Endothelial cell (in vitro differentiated cells): ENCODE measurements at places on chromosomes 11 and 22.

DNA sequence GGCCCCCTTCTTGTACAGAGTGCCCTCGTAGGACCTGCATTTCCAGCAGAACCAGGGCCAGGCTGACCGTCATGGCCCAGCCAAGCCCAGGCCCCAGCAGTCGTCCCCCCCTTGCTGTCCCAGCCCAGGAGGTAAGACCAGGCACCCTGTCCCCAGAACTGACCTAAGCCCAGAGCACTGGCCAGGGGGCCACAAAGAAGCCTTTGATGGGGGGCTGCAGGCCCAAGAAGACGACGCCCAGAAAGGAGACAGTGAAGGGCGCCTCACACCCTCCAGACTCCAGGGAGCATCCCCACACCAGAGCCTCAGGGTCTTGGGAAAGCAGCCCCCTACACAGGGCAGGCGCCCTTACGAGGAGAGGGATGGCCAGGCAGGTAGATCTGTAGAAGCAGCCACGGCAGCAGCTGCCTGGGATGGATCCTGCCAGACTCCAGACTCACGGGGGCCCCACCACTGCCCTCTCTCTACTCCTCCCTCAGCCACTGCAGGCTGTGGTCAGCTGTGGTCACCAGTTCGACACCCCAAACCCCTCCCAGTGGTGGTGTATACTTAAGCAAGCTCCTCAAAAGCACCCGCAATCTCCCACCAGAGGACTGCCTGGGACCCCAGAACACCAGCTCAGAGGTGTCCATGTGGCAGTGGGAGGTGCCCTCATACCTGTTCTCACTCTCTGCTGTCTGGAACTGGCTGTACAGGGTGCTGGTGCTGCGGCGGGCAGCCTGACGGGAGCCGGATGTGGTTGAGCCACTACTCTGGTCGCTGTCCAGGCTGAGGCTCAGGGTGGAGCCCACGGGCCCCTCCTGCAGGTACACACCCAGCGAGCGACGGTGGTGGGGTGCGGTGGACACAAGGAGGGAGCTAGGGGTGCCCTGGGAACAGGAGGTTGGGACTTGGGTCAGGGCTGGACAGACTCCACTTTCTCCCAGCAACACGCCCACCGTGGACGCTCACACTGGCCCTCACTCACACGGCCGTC, 27.0 kb downstream of the SBF1 start:
- DNase-seq, result no peak

- DNase-seq, result peak; percentile 53
These were observed 2.3 kb downstream of the SHANK3 start for GRCh38 chr22:50674606-50675552.

GRCh38 chr22:30996462-30996861, 27.4 kb downstream of the TUG1 start:
- no peak for DNase-seq

DNA sequence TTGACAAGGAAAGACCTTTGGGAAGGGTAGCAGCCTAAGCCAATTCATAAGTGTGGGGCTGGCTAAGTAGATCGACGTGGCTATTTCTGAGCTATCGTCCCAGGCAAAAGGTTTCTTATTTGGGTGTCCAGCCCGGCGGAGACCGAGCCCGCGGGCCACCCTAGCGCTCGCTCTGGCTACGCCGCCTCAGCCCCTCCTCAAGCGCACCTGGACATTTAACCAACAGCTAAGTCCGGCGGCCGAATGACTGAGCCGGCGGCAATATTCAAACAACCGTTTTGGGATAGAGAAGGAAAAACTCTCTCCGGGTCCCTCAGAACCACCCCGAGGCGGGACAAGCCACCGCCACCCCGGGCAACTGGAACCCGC, 457 bp downstream of the RNF141 start:
- DNase-seq, result peak; percentile 44

- no peak for DNase-seq
These were observed 141.1 kb upstream of the ARHGAP42 start for GRCh38 chr11:100545970-100546369.

- no peak for DNase-seq
These were observed 82.0 kb downstream of the SLC1A2 start for GRCh38 chr11:35337136-35337913.

DNA sequence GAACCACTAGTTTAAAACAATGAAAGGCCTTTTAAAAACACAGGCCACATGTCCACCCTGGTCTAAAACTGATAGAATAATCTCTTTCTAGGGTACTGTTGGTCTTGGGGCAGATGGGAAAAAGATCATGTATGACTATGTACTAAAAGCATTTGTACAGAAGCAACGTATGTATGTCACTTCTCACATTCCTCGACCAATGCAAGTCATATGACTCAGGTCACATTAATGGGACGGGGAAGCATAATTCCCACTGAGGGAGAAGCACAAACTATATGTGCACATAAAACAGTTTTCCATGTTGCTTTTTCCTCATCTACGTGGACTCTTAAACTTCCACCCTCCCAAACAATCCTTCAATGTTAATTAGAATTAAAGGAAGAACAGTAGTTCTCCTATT, 32.2 kb upstream of the GAB2 start:
- DNase-seq, result no peak

- DNase-seq, result no peak
These were observed 2.8 kb upstream of the NARS2 start for GRCh38 chr11:78577495-78577894.

DNA sequence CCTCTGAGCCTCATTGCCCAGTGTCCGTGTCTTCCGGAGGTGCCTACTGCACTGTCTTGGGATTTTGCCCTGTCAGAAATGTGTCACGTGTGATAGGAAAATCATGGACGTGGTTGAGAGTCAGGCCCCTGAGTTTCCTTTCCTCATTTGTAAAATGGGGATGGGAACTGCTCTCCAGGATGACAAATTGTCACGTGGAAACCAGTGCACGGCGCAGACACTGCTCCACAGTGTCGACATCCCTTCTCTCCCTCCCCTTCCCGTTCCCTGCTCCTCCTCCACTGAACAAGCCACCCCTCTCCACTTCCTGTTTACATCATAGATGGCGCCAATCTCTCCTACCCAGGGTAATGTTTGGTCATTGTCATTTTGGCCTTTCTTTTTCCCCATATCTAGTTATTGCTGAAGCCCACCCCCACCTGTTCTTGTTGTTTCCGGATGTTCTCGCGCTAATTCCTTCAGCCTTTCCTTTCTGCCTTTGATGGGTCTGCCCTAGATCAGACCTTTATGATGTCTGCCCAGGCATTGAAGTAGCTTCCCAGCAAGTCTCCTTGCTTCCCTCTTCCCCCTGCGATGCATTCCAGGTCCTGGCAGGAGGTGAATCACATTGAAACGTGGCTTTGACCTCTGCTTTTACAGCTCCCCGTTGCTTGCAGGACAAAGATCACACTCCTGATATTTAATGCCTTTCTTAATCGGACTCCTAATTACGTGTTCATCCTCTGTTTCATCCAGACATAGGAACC, 91.8 kb downstream of the TBC1D22A start:
- no peak for DNase-seq

GRCh38 chr11:20530942-20531703, 68.3 kb upstream of the SLC6A5 start:
- no peak for DNase-seq

DNA sequence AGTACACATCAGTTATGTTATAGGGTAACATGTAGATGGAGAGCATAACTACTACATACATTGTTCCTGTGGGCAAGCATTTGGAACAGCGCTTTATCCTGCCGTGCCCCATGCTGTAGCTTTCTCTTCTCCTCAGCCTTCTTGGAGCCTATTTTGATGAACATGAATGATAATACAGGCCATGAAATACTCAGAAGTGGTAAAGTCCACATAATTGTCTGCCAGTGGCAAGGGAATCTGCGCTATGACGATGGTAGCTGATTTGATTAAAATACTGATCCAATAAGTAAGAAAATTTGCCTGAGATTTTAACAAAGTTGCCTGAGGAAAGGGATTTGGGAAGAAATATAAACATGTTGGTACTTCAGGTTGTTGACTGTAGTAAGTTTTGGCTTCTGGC, 23.3 kb downstream of the ALKBH3 start:
- DNase-seq, result no peak

- DNase-seq, result no peak
These were observed 1.5 kb downstream of the DDB2 start for GRCh38 chr11:47216121-47216798.

- DNase-seq, result no peak
These were observed 10.5 kb downstream of the NUMA1 start for GRCh38 chr11:72069787-72070251.

DNA sequence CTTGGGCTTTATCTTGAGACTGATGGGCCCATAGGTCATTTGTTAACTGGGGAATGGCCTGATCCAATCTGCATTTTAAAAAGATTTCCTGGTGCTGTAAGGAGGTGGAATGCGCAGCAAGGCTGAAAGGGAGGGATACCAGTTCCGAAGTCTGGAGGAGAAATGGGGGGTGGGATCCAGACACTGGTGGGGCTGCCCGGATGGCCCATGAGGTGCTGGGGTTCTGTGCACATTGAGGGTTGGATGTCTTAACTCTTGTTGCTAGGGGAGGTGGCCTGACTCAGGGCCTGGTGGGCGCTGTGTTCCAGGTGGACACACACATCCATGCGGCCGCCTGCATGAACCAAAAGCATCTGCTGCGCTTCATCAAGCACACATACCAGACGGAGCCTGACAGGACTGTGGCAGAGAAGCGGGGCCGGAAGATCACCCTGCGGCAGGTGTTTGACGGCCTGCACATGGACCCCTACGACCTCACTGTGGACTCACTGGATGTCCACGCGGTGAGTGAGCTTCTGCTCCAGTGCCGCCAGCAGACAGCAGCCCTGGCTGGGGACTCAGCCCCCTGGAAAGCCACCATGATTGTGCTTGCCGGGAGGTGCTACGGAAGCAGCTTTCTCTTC, 38.1 kb downstream of the AMPD3 start:
- no peak for DNase-seq

DNA sequence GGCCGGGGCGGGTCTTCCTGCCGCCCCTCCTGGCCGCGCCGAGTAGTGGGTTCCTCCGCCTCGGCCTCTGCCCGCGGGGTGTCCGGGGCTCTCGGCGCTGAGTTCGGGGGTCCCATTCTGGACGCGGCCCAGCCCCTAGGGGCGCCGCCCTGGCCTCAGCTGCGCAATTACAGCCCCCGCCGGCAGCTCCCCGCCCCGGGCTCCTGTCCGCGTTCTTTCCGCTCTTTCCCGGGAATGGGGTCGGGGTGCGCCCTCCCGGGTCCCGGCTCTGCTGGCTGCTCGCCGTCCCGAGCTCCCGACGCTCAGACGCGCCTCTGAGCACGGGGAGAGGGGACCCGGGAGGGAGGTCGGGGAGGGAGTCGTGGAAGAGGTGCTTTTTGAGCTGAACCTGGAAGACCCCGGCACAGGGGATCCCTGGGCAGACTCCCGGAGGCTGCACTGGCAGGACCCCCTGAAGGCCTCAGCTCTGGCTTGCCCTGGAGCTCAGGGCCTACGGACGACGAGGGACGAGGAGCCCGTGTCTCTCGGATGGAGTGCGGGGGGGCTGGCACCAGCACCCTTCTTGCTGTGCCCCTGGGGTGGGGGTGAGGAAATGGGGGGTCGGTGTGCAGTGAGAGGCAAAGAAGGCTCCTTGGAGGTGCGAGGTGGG, 558 bp downstream of the TSPAN4 start:
- DNase-seq, result no peak

DNA sequence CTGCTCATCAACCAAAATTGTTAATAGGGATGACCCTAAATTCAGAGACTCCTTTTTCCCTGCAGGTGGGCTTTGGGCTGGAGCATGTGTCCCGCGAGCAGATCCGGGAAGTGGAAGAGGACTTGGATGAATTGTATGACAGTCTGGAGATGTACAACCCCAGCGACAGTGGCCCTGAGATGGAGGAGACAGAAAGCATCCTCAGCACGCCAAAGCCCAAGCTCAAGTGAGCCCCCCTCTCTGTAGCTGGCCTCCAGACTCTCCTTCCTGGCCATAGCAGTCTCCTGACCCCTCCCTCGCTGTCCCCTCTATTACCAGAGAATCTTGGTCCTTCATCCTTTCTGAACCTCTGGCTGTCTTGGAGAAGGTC, 47.9 kb upstream of the RAB1B start:
- DNase-seq, result no peak

DNA sequence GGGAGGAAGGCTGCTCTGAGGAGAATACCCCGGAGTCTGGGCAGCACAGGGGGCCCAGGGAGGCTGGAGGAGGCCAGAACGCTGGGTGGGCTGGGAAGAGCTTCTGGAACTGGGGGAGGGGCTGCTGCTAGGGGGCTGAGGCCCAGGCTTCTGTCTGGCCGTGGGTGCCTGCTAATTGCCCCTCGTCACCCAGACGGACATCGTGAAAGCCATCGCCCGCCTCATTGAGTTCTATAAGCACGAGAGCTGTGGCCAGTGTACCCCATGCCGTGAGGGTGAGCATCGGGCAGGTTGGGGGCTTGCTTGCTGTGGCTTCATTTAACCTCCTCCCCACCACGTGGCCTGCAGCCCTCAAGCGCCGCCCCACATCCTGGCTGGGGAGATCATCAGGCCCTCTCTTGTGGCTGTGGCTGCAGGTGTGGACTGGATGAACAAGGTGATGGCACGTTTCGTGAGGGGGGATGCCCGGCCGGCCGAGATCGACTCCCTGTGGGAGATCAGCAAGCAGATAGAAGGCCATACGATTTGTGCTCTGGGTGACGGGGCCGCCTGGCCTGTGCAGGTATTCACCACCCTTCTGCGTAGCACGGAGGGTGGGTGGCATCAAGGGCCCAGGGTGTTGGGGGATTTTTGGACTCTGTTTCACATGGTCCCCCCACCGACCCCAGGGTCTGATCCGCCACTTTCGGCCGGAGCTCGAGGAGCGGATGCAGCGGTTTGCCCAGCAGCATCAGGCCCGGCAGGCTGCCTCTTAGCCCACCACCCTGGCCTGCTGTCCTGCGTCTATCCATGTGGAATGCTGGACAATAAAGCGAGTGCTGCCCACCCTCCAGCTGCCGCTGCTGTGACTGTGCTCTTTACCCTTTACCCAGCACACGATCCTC, 5.2 kb downstream of the NDUFV1 start:
- no peak for DNase-seq

DNA sequence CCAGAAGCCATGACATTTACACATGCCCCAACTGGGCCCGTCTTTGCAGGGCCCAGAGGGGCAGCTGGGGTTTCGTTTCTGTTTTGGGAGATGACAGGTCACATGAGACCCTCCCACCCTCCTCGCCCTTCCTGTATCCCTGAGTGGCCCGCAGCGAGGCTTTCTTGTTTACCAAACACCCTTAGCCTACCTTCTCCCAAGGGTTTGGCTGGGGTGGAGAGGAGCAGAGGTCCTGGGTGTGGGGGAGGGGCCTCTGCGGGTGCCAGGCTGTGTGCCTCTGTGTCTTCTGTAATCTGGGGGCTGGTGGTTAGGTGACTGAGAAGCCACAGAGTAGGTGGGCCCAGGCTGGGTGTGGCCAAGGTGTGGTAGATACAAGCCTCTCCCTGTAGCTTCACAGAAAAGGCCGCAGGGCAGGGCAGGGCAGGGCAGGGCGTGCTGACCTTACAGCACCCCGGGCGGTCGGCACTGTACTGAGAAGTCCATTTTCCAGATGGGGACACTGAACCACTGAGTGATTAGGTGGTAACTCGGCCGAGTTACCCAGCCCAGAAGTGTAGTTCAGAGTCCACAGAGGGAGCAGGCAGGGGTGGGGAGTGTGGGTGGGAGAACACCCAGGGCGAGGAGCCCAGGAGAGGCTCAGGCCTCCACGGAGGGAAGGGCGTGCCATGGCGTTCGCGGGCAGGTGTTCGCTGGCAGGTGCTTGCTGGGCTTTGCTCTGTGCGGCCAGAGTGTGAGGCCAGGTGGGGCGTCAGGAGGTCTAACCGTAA, 8.7 kb downstream of the PRR5 start:
- DNase-seq, result no peak
